Activated CD8-positive, alpha-beta memory T cell treated with anti-CD3 and anti-CD28 coated beads for 48 hours (primary cell): ENCODE measurements at places on chromosomes 5 and 9.

DNA sequence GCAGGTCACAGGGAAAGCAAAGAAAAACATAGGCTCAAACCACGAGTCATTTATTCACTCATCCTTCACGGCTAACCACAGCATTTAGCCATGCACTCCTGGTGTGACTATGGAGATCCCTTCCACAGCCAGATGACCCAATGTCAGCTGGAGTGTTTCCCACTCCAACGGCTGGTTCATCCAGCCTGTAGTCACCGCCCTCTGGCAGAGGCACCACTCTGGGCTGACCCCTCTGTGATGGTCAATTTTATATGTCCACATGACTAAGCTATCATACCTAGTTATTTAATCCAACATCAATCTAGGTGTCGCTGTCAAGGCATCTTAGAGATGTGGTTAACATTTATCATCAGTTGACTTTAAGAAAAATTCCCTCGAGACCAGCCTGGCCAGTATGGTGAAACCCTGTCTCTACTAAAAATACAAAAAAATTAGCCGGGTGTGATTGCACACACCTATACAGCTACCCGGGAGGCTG lies 9.5 kb upstream of the PHF19 start:
- DNase-seq: no peak

DNA sequence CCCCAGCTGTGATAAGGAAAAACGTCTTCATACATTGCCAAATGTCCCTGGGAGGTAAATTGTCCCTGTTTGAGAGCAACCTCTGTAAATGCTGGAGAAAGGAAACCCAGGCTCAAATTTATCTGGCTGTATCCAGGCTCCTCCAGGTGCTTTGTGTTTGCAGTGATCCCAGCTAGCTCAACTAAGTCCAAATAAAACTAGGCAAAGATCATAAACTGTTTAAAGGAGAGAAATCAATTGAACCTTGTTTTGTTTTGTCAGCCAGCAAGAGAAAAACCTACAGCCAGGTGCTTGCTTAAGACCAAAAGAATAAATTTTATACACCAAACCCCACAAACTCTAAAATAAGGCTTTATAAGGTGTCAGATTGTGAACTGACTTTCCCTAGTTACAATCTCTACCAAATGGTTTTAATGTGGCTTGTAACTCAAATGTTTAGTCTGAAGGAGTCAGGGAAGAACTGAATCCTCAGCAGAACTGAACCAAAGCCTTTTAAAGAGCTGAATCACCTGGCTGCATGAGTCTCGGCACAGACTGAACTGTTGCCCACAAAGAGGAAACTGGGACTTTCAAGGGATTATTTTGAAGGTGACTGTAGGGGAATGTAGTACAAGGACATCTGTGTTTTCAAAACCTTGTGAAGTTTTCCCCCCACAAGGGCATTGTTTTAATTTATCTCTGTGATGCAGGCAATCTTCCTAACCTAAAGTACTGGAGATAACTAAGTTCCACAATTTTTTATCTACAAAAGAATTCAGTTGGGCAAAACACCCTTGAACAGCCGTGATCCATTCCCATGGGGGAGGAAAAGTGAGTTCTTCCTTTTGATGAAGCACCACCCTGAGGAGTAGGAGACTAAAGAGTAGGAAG lies 201.7 kb upstream of the TARS1 start:
- DNase-seq: no peak

DNA sequence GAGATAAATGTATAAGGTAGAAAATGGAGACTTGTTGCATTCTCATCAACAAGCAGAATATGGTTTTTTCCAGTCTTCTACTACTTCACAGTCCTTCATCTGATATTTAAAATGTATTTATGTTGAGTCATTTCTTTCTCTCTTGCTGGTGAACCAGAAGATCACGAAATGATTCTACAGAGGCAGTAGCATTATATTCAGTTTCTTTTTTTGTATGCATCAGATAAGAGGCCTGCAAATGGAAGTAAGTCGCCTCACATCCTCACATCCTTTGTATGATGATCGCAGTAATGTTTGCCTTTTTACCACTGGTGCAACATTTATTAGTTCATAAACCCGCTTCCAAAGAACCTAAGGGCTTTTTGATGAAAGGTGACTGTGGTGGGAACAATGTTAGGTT lies 22.1 kb upstream of the IL13 start:
- DNase-seq: no peak

DNA sequence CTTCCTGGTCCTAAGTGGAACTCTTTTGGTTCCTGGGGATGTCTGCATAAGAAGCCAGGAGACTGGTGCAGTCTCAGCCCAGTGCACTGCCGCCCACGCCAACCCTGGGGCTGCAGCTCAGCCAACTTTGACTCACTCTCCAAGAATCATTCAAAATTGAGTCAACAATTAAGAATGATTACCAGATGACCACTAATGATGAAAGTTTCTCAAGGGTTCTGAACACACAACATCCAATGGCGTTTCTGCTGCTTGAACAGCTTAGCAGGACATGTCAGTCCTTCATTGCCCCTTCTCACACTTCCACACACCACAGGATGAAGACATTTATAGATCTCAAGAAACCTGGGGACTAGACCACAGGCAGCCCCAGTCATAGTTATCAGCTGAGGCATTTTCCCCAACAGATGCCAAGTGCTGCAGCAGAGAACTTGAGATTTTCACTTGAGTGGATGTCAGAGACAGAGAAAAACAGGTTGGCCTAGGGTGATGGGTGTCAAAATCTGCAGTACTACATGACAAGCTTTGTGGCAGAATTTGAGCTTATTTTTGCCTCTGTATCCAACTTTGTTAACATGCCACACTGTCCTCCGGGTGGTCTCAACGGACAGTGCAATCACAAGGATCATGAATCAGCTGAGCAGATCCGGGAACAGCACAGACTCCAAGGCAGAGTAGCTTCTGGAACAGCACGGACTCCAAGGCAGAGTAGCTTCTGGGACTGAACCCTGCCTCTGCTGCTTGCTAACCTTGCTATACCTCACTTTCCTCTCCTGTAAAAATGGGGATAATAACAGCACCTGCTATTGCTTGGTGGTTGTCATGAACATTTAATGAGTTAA lies 356.1 kb downstream of the SPOCK1 start:
- no peak for DNase-seq
